B cell (primary cell): ENCODE measurements at places on chromosomes 1 and 21. TPM values are rescaled to one million over a fixed set of nuclear protein-coding genes. Genes with fewer than 3 reads are reported as not detected.

- peak; percentile 66 for DNase-seq
These were observed 772 bp downstream of the ADAM15 start for GRCh38 chr1:155051777-155052398.

GRCh38 chr1:204461331-204462228 is 33.0 kb downstream of the PIK3C2B start:
- peak; percentile 69 for DNase-seq

GRCh38 chr1:59601041-59601441 is 213.7 kb upstream of the HOOK1 start:
- DNase-seq = no peak

GRCh38 chr21:34116569-34116968 is 43.2 kb downstream of the MRPS6 start:
- no peak for DNase-seq

GRCh38 chr21:28106370-28106890 is 886.2 kb downstream of the LTN1 start:
- no peak for DNase-seq

- DNase-seq = no peak
These were observed 343.5 kb downstream of the PBX1 start for GRCh38 chr1:164902491-164902890.

Gene ZBTB40
- polyA plus RNA-seq = 25.9 and 30.9 TPM in 2 replicates

Gene LCE3E
- polyA plus RNA-seq = not detected in 2 replicates
